Tongue (tissue), 3 donors: ENCODE measurements at places on chromosomes 4 and X.

DNA sequence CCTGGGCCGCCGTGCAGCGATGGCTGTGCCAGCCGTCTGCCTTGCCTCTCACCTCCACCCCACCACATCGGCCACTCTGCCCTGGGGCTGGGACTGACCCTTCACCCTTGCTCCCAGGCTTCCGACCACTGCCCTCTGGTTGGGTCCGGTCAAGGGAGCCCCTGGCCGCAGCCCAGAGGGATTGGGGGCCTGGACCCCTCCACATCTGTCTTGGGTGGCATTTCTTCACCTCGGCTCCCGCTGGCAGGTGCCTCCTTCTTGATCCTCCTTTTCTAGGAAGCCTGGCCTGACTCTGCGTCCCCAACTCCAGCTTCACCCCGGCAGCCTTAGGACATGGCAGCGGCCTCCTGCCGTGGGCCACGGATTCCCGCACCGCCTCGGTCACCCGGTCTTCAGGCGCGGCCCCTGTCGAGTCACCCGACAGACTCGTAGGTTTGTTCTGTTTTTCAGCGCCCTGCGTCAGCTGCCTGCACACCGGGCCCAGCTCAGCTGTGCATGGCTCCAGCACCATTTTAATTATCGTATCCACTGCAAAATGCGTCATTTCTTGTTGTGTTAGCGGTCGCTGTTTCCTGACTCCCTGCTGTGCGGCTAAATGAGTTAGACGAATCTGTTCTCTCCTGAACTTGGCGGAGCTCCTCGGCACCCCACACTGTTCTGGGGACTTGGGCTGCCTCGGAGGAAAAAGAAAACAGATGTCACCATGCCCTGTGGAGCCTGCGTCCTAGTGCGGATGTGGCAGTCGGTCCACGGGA is 124.0 kb downstream of the FAM53A start:
- no peak for DNase-seq

DNA sequence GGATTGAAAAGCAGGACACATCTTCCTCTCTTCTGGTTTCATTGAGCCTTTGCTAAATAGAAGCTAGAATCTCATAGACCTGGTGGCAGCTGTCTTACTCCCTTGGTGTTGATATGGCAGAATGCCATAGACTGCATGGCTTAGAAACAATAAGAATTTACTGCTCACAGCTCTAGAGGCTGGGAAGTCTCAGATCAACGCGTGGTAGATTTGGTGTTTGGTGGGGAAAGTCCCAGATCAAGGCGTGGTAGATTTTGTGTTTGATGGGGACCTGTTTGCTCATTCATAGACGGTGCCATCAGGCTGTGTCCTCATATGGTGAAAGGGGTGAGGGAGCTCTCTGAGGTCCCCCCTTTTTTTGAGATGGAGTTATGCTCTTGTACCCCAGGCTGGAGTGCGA is 57.6 kb upstream of the PPP2R3B start:
- DNase-seq: no peak

DNA sequence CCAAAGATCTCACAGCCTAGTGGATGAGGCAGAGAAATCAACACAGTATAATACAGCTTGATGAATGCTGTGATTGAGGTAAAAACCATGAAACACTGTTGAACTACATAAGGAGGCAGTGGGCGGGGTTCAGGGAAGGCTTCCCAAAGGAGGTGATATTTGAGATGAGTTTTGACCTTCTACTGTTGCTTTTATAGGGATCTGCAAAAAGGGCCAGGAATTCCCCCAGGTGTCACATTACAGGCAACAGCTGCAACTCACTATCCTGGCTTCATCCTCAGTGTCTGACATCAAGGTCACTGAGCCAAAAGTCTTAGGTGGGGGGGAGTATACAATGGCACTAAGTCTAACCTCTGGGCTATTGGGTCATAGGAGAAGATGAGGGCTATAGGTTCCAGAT is 185.7 kb upstream of the NRK start:
- DNase-seq: peak; percentile 54

DNA sequence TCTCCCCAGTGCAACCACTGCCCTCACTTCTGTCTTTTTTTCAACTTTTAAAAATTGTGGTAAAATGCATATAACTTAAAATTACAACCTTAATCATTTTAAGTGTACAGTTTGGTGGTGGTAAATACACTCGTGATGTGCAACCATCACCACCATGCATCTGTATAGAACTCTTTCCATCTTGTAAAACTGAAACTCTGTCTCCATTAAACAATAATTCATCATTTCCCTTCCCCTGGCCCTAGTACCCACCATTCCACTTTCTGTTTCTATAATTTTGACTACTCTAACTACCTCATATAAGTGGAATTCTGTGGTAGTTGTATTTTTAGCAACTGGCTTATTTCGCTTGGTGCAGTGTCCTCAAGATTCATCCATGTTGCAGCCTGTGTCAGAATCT is 6.8 kb upstream of the CTBP1 start:
- DNase-seq: no peak

DNA sequence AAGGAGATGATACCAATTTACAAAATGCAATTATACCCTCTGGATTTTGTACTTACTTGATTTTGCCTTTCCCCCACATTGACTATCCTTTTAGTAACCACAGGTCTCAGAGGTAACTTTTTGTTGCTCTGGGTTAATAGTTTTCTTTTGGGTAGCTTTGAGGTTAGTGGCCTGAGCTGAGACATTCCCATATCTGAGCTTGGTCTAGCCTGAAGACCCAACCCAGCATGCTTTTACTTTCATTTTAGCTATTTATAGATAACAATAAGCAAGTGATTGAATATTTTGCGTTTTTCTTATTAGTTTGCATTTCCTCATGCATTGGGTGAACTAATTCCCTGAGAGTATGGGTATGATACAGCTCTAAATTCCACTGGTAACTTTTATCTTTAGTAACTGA is 11.8 kb downstream of the HTN1 start:
- no peak for DNase-seq

- no peak for DNase-seq
Measured at GRCh38 chr4:125710766-125711165, 396.0 kb downstream of the FAT4 start.

DNA sequence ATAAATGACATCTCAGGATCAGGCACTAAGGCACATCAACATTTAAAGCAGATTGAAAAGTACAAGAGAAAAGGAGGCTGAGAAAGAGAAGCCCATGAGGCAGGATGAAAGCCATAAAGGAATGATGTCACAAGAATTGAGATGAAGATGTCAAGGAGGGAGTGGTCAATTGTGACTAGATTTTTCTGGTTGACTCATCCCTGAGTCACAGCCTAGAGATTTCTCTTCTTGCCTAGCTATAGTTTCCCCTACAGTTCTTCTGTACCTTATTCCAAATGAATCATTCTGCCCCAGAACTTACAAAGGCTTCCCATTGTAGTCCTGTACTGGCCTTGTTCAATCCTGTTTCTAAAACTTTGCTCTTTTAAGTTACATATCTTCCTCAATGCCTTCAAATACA is 3.4 kb upstream of the USP53 start:
- no peak for DNase-seq

DNA sequence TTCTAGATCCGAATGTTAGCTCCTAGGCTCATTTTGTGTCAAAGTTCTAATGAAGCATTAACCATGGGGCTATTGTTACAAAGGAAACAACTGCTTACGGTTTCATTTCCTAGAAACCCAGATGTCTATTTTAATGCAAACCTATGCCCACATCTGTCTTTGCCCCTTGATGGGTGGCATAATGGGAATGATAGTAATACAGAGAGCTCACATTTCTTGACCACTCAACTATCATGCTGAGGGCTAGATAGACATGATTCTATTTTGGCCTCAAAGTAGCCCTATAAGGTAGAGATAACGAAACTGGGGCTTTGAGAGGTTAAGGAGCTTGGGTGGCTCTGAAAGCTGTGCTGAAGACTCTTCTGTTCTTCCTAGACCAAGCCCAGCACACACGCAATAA is 1.9 kb downstream of the TLR7 start:
- no peak for DNase-seq

GRCh38 chr4:76215077-76215476 is 1.5 kb upstream of the SCARB2 start:
- DNase-seq: no peak

DNA sequence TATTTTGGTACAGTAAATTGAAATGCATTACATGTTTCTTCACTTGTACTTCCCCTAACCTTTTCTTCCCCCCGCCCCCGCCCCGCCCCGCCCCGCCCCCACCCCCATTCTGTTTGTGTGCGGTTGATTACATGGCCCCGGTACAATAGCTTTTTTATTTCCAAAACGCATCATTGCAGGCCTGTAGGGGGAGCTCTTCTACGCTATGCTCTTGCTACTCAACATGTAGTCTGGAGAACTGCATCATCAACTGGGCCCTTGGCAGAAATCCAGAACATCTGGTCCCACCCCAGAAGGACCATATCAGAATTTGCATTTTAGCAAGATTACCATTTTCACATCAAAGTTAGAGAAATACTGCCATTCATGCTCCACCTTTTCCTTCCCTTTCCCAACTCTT is 333.3 kb upstream of the DDX53 start:
- peak; percentile 7 for DNase-seq

- no peak for DNase-seq
Measured at GRCh38 chr4:2638730-2639129, 102.3 kb downstream of the FAM193A start.

- no peak for DNase-seq
Measured at GRCh38 chrX:70247252-70247651, 12.8 kb downstream of the P2RY4 start.

DNA sequence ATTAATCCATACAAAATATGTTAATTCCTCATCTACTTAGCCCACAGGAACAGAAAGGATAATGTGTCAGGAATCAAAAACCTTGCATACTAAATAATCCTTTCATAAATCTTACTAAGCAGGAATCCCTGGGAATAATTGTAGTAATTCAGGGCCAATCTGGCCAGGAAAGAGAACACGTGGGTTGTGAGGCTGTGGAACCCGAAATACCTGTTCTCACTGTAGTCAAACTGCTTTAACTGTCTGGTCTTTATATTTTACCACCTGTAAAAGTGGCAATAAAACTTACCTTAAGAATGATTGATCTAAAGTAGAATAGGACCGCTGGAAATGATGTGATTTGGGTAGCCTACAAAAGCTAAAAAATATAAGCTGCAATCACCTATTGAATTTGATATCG is 1620.9 kb downstream of the STIM2 start:
- peak; percentile 4 for DNase-seq

DNA sequence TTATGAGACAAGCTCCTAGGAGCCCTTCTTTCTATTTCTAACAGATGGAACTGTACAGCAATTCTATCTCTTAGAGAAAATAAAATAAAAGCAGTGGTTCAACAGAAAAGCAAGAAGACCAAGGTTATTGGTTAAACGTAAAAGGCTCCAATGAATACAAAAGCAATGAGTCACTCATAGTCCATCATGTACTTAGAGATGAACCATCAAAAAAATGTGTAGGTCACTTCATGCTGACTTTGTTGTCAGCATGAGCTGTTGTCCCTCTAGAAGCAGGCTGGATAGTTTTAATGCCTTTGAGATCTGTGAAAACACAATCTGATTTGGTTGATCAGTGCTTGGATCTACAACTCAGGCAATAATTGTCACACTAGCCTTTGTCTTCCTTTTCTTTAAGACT is 378.6 kb upstream of the ANXA10 start:
- no peak for DNase-seq

GRCh38 chr4:86536151-86536550 is 58.0 kb upstream of the PTPN13 start:
- peak; percentile 57 for DNase-seq

DNA sequence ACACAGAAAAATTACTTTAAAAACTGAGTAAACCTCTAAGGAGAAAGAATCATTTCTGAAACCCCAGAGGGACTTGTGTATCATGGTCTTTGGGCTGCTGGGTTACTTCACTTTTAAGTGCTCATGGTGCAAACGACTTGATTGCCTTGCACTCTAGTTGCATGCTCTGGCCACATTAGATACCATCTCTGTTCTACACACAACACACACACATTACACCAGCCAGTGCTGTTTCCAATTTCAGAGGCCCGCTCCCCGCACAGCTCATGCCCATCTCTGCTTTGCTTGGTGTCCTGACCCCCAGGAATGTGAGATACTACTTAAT is 2.1 kb downstream of the PPP3CA start:
- DNase-seq: no peak

DNA sequence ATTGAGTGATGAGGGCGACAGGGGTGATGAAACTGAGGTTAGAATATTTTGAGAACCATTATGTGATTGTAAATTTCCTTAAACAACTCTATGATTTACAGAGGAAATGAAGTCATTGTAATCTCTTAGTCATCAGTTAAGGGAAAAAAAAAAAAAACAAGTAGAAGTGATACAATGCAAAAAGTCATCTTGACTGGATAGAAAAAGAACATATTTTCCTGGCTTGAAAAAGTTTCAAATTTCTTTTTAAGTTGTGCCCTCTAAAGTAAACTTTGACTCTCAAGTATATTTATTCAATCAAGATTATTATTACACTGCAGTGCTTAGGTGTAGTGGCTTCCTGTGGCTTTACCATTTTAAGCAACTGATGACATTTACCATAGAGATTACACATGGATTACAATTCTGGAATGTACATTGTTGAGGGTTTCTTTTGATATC is 40.6 kb downstream of the GABRB1 start:
- no peak for DNase-seq

- DNase-seq: no peak
Measured at GRCh38 chr4:76758996-76759395, 138.9 kb downstream of the SOWAHB start.

- DNase-seq: no peak
Measured at GRCh38 chrX:114178126-114178525, 405.8 kb upstream of the HTR2C start.

- DNase-seq: peak; percentile 25
Measured at GRCh38 chr4:16914208-16914607, 15.8 kb upstream of the LDB2 start.

DNA sequence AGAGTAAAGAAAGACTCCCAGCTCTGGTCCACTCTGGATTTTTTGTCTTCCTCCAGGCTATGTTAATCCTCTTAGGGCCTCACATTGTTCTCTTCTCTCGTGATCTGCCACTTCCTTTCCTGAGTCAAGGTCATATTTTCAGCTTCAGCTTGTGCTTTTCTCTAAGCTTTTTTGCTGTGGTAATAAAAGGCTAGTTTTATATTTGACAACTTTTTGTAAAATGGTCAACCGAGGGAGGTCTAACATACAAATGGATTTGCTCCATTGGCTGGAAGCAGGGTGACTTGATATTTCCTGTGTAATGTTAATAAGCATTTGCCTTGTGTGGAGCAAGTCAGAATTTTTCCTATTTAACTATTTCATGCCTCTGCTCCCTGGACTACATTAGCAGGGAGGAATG is 239.7 kb downstream of the RAB28 start:
- peak; percentile 6 for DNase-seq

GRCh38 chr4:71449040-71449439 is 110.2 kb downstream of the SLC4A4 start:
- DNase-seq: no peak
